ENCODE measurements at places on chromosomes 6 and 20. TPM values are rescaled to one million over a fixed set of nuclear protein-coding genes. Genes with fewer than 3 reads are reported as not detected.

The KHDRBS2 gene
- total RNA-seq: not detected

The TLDC2 gene
- not detected for total RNA-seq

The IER3 gene
- 52.8 TPM for total RNA-seq

The SPINT4 gene
- total RNA-seq: not detected

The BHLHE23 gene
- total RNA-seq: not detected

The EFCAB8 gene
- total RNA-seq: not detected

The TRERF1 gene
- 8.3 TPM for total RNA-seq

The TTK gene
- 17.5 TPM for total RNA-seq

All from A549 treated with Hydrocortisone at 1 μM for 4 hours (cell line).